NCI-H226 (cell line): ENCODE measurements at places on chromosomes 2 and 18.

DNA sequence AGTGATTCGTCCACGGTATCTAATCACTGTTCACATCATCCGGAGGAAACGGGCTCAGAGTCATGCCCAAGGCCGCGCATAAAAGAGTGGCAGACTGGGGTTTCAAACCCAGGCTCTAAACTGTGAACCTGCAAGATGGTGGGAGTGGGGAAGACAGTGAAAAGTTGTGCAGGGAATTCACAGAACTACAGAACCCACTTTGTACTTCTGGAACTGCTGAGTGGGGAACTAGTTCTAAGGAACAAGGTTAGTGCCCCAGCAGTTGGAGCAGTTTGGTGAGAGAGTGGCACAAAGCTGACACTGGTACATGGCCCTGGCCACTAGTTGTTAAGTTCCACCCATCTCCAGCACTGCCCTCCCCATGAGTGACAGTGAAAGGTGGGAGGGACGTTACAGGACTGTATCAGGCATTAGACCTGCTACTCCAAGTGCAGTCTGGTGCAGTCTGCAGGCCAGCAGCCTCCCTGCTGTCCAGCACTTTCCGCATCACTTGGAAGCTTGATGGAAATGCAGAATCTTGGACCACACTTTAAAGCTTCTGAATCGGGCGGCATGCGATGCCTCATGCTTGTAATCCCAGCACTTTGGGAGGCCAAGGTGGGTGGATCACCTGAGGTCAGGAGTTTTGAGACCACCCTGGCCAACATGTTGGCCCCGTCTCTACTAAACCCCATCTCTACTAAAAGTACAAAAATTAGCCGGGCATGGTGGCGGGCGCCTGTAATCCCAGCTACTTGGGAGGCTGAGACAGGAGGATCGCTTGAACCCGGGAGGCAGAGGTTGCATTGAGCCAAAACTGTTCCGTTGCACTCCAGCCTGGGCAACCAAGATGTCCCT is 47.3 kb downstream of the C2orf42 start:
- no peak for DNase-seq

GRCh38 chr18:33673689-33674088 is 95.7 kb downstream of the ASXL3 start:
- DNase-seq = no peak

DNA sequence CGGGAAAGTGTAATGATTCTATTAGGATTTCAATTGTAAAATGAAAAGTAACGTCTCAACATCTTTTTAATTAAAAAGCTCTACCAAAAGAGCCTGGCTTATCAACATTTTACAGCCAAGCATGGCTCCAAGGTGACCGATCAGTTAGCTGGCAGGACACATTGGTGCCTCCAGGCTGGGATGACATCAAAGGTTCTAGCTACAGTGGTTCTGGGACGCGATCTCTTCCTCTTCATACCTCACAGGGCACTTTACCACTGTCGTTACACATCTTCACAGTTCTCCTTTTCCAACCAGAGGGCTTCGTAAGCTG is 693 bp downstream of the ORC2 start:
- no peak for DNase-seq

GRCh38 chr2:233760043-233760442 is at the start of gene UGT1A1:
UGT1A1 (plus strand) TSS chr2:233760270; CDS start chr2:233760288, 18 bp downstream.
- no peak for DNase-seq

- DNase-seq = no peak
These were observed 9.1 kb downstream of the EPAS1 start for GRCh38 chr2:46306330-46306751.

DNA sequence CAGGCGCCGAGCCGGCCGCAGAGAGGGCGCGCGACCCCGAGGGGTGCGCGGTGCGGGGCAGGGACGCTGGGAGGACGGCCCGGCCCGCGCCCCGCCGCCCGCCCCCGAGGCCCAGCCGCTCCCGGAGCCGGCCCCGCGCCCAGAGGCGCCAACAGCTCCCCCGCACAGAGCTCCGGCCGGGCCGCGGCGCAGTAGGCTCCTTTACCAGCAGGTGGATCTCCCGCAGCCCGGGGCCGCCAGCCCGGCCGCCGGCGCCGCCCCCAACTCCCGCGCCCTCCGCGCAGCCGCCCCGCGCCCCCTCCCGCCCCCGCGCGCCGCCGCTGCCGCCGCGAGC is 258 bp downstream of the MGAT4A start:
- DNase-seq = peak; percentile 53

GRCh38 chr18:6088432-6088831 is 193.1 kb upstream of the TMEM200C start:
- no peak for DNase-seq

- no peak for DNase-seq
These were observed 447.5 kb downstream of the TNS1 start for GRCh38 chr2:217555081-217555876.

DNA sequence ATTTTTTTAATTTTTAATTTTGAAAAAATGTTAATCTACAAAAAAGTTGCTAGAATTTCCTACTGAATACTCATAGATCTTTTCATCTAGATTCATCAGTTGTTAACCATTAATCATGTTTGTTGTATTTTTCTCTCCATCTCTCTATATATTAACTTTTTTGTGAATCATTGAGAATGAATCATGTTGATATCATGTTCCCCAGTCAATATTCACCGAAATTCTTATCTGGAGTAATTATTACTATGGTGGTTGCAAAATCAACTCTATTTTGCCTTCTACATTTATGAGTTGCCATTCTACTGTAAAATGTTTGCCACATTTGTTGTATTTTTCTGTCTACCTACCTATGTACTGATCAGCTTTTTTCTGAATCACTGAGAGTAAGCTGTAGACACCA is 154.0 kb downstream of the SPP2 start:
- peak; percentile 28 for DNase-seq

GRCh38 chr18:48931680-48932461 is 18.9 kb downstream of the SMAD7 start:
- DNase-seq = no peak

- no peak for DNase-seq
These were observed 111.2 kb downstream of the KLF7 start for GRCh38 chr2:207054521-207054920.

- no peak for DNase-seq
These were observed 8.4 kb upstream of the C18orf32 start for GRCh38 chr18:49495480-49495879.

DNA sequence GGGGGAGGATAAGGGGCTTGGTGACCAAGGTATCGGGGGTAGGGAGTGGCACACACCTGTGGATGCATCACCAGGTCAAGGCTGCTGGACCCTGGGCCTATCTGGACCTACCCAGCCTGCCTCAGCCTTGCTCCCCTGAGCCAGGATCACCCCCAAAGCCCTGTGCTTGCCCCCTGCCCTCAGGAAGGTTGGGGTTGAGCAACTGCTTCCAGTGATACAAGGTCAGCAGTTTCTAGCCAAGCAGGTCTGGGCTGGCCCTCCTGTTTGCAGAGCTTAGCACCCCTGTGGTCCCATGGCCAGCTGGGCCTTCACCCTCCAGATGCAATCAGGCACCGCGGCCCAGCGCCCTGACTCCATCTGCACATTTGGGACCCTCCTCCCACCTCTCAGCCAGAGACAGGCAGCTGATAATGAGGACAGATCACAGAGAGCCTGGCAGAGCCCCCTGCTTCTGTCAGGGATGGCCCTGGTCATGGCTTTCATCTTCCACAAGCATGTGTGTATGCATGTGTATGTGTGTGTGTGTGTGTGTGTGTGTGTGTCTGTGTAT is 154.6 kb downstream of the TFCP2L1 start:
- no peak for DNase-seq

- no peak for DNase-seq
These were observed 34.2 kb upstream of the MARCO start for GRCh38 chr2:118907759-118908158.

DNA sequence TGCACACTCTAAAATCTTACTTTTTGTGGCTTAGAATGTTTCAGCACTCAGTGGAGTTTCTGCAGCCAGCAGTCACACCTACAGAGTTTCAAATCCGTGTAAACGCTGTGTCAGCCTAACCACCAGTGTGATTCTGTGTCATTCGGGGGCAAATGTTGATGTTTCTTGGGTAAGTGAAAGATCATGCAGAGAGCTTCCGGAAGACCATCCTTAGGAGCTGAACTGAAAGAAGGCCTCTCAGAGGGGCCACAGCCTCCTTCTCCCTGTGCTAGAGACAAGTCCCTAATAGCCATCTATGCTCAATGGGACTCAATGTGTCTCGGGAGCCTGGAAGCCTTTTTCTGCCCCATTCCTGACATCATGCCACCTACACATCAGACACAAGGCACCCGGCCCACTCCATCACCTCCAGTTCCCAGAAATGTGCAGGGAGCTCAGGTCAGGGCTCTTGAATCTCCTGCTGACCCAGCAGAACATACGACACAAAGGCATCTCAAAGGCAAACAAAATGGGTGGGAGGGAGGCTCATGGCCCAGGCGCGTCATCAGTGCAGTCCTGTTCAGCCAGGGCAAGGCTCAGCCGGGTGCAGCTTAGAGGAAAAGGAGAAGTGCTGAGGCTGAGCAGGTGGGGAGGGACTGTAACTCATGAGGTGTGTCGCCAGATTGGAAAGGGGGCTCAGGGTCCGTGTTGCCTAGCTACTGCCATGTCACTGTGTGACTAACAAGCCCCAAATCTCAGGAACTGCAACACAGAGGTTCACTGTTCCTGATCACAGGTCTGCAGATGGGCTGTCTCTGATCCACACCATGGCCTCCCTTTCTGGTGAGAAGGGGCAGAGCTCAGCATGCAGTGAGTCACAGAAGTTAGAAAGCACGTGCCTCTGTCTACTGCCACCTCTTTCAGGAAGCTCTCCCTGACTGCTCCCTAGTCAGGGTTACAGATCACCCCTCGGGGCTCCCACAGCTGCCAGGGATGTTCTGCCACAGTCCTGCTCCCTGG is 82.0 kb downstream of the SMAD7 start:
- no peak for DNase-seq

- DNase-seq = no peak
These were observed 11.5 kb downstream of the TEX44 start for GRCh38 chr2:231604101-231604684.

- DNase-seq = no peak
These were observed 78.6 kb upstream of the GALNT5 start for GRCh38 chr2:157178874-157179273.

- no peak for DNase-seq
These were observed 21.7 kb downstream of the GPR35 start for GRCh38 chr2:240646900-240647502.

- peak; percentile 57 for DNase-seq
These were observed at the start of gene CNRIP1 for GRCh38 chr2:68319398-68320117. CNRIP1 (minus strand) TSS chr2:68319949; CDS start chr2:68319400, 549 bp downstream.

DNA sequence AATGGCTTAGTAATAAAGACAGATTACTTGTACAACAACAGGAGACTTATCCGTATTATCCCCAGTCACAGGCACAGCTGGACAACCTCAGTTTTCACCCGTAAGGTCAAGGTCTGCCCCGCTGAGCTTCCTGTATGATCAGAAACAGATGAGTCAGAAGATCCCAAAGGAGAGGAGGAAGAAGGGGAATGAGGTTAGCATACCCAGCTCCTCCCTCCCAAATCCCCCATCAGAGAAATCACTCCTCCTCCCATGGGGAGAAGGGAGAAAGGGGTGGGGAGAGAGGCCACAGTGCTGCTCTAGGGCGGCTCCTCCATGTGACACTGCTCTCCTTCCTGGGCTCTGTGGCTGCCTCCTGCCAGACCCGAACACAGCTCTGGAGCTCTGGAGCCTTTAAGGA is 53.8 kb upstream of the SPTBN1 start:
- peak; percentile 7 for DNase-seq

DNA sequence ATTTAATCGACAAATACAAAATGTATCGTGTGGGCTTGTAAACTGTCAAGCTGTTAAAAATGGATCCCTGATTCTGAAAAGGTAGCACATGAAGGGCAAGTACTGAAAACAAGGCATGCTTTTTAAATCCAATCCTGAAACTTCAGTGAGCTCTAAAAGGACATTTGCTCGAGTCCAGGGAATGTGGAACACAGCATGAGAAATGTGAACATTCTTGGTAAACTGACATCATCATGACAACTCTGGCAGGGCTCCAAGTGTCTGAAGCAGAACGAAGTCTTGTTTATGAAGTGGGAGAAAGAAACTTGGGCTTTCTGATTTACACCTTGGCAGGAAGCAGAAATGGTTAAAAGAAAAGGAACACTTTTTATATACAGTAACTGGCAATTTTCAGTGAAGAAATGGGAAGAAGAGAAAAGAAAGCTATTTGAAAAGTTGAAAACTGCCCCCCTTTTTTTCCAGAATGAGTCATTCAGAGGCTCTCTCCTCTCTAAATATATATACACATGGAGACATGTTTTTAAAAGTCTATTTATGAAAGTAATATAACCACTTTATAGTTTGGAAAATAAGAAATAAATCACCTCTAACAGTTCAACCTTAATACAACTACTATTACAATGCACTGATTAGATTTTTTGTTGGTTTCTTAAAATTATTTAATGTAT is 120.8 kb downstream of the GAREM1 start:
- peak; percentile 70 for DNase-seq

DNA sequence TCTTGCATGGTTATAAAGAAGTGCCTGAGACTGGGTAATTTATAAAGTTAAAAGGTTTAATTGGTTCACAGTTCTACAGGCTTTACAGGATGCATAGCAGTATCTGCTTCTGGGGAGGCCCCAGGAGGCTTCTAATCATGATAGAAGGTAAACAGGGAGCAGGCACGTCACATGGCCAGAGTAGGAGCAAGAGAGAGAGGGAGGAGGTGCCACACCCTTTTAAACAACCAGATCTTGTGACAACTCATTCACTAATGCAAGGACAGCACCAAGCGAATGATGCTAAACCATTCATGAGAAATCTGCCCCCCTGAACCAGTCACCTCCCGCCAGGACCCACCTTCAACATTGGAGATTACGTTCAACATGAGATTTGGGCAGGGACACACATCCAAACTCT is 141.1 kb downstream of the EN1 start:
- no peak for DNase-seq

GRCh38 chr2:18167871-18168270 is 289.4 kb downstream of the KCNS3 start:
- no peak for DNase-seq

DNA sequence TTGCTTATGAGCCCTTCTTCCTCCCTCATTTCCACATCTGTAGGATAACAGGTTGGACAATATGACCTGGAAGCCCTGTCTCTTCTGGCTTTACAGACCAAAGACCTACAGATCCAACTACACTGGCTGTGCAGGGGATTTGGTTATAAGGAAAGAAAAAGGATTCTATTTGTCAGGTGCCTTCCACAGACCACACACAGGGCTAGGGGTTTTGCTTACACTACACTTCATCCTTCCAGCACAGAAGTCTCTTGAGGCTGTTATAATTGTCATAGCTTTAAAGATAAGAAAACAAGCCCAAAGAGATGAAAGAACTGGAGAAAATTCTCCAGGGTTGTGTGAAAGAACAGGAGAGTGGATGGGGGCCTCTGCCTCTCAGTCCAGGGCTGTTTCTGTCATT is 302.6 kb downstream of the MYCN start:
- DNase-seq = no peak
